ENCODE measurements at places on chromosomes 5 and 9.

DNA sequence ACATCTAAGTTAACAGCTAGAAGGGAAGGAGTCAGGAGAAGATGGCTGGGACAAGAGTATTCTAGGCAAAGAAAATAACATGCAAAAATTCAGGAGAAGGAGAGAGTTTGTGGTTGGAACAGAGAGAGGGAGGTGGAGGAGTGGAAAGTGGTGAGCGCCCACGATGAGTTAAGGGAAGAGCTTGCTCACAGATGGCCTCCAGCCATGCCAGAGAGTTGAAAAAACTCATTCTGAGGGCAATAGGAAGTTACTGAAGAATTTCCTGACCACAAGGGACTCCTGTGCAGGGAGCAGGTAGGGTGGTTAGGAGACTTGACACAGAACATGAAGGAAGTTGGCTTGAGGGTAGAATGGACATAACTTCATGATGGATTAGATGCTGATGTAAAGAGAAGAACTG, 159.7 kb downstream of the DOCK2 start:
- DNase-seq = no peak

- DNase-seq = no peak
Measured at GRCh38 chr9:22255337-22255736, 191.3 kb upstream of the DMRTA1 start.

DNA sequence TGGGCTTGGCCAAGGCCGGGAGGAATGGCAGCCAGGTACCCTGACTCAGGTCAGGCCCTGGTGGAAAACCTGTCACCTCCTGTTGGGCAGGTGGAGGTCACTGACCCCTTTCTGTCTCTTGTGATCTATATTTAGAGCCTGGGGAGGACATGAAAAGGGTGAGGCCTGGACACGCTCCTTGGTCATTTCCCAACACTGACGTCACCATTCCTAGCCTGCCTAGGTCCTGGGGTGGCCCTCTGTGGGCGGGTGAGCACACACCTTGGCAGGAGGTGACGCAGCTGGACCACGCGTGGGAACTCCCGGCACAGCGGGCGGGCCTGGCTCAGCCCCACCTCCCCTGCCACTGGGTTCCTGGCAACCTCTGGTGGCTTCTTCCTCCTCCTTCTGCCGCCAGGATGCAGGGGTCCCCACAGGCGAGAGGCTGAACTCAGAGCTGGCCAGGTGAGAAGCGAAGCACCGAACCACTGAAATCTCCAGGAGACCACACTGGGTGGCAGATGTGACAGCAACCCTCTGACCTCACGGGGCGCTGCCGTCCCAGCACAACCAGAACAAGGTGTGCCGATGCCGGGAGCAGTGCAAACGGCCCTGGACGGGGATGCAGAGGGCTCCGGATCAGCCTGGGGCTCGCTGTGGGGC, 6.4 kb upstream of the RALGDS start:
- no peak for DNase-seq

- DNase-seq = no peak
Measured at GRCh38 chr9:71620331-71620730, 148.0 kb downstream of the CEMIP2 start.

DNA sequence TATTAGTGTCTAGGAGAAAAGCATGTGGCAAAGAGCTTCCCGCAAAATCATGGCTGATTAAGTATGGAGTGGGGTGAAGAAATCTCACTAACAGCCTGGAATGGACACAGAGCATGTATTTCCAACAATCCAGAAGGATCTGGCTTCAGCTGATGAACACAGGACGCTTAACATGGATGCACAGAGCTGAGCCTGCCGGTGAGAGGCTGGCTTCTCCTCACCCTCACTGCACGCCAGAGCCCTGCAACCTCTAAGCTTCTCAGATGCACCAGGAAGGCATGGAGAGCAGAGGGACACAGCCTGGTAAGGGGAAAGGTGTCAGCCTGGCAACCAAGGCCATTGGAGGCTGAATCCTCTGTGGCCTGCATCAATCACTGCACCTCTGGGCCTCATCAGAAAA, 298.5 kb downstream of the TRIM32 start:
- DNase-seq = no peak

- no peak for DNase-seq
Measured at GRCh38 chr5:33381243-33381642, 59.5 kb upstream of the TARS1 start.

DNA sequence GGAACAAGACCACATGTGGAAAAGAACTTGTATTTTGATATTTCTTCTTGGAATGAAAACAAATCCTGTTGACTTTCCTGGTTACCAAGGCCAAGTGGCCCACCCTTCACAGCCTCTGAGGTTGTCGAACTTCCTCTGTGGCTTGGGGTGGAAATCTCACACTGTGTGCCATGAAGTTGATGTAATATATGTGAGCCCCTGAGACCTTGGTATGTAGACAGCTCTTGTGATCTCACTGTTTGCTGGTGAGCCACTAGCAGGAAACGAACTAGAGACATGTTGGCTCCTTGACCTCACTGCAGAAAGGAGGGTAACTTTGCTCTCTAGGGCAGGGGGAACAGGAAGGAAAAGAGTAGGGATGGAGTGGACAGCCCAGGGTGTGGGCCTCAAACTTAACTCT, 159.4 kb downstream of the ARHGAP26 start:
- no peak for DNase-seq

GRCh38 chr9:114930056-114930812, at the start of gene TNFSF8:
TNFSF8 (minus strand) TSS chr9:114930591; CDS start chr9:114930303, 288 bp downstream.
- DNase-seq = no peak

DNA sequence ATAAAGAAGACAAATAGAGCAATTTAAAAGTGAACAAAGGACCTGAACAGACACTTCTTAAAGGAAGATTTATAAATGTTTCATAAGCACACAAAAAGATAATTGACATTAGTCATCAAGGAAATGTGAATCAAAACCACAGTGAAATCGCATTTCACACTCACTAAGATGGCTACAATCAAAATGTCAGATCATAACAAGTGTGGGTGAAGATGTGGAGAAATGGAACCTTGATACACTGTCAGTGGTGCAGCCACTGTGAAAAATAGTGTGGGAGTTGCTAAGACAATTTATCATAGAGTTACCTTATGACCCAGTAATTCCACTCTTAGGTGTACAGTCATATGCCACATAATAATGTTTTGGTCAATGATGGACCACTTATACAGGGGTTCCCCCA, 54.5 kb upstream of the HTR4 start:
- no peak for DNase-seq

DNA sequence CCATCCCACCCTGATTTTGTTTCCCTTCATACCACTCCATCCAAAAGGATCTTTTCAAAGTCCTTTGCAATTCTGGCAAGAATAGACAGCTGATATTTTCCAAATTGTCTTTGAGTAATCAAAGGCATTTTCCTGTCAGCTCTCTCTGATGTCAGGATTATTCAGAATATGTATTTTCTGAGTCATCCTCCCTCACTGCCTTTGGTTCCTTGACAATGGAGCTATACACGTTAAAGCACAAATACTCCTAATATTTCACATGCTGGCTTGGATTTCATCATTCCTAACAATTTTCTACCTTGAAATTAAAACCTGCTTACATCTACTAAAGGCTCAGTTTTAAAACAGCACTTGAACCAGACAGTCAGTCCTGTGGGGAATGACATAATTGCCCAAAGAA, 379.4 kb downstream of the GADD45G start:
- DNase-seq = peak; percentile 80

DNA sequence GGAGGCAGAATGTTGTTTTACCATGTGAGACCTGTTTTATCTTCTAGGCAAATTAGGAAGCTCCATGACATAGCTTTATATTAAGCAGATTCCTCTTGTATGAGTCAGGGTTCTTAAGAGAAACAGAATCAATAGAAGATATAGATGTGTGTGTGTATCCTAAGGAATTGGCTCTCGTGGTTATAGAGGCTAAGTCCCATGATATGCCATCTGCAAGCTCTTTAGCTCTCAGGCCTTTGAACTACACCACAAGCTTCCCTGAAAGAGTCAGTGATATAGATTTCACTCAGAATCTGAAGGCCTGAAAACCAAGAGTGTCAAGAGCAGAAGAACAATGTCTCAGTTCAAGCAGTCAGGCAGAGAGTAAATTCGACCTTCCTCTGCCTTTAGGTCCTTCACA, 365.8 kb upstream of the ZNF608 start:
- DNase-seq = peak; percentile 78

GRCh38 chr9:74521009-74521408, 23.9 kb downstream of the RORB start:
- DNase-seq = peak; percentile 1

- DNase-seq = no peak
Measured at GRCh38 chr9:6086006-6086655, 70.7 kb upstream of the RANBP6 start.

- DNase-seq = no peak
Measured at GRCh38 chr5:82313016-82313415, 34.9 kb upstream of the RPS23 start.

GRCh38 chr9:4861736-4862451, 69.2 kb downstream of the RCL1 start:
- no peak for DNase-seq

DNA sequence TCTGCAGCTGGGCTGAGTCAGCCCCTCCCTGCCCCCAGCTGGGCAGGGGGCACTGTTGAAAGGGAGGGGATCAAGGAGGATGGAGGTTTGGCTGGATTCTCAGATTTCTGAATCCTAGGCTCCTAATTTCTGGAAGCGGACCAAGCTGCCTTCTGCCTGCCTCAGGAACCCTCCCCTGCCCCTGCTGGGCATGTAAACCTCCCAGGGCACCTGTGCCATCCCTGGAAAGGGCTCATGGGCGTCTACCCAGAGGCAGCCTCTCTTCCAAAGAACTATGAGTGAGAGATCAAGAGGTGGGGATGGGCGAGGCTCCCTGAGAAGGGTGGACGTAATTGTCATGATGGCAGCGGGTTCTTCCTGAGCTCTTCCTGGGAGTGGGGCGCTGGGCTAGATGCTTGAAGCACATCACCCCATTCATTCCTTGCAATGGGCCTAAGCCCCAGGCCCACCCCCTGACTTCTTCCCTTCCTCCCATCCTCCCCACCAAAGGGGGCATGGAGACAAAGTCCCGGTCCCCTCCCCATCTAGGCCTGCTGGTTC, 21.6 kb downstream of the CSF1R start:
- no peak for DNase-seq

- DNase-seq = peak; percentile 30
Measured at GRCh38 chr5:116480894-116481510, 93.6 kb downstream of the SEMA6A start.

- DNase-seq = no peak
Measured at GRCh38 chr5:169758886-169759285, 121.8 kb downstream of the DOCK2 start.

DNA sequence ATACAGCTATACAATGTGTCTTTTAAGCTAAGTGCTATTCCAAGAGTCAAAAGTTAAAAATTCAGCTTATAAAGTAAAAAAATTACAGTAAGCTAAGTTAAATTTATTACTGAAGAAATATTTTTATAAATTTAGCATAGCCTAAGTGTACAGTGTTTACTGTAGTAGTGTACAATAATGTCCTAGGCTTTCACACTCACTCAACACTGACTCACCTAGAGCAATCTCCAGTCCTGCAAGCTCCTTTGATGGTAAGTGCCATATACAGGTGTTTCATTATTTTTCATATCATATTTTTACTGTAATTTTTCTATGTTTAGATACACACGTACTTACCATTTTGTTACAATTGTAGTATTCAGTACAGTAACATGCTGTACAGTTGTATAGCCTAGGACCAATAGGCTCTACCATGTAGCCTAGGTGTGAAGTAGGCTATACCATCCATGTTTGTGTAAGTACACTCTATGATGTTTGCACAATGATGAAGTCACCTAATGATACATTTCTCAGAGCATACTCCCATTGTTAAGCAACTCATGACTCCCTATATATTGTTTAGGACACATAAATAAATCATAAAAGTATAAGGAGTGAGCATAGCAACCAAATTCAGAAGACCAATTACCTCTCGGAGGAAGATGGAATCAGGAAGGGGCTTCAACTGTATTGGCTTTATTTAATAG, 165.1 kb upstream of the SLC30A5 start:
- no peak for DNase-seq

GRCh38 chr9:69746859-69747560, 12.8 kb downstream of the PTAR1 start:
- DNase-seq = no peak

DNA sequence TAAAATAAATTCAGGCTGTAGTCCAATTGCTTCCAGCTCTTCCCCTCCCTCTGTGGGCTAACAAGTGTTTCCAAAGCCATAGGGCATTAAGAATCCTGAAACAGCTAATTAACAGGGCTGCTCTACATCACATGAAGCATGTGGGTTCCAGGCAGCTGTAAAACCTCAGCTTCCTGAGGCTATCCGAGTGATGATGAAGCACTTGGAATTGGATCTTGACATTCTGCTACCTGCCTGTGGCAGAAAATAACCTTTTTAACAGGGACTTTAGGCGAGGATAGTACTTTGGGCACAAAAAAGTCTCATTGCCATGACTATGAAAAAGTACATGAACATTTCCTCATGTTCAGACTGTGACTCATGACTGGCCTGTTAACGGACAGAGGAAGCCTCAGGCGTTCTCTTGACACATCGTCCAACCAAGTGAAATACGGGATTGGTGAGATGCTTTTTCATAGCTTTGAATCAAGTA, 107.2 kb downstream of the PDE4D start:
- DNase-seq = peak; percentile 90

- DNase-seq = no peak
Measured at GRCh38 chr5:149969181-149969930, 8.8 kb downstream of the SLC26A2 start.

GRCh38 chr5:151474799-151475198, 27.4 kb downstream of the SLC36A1 start:
- DNase-seq = no peak

DNA sequence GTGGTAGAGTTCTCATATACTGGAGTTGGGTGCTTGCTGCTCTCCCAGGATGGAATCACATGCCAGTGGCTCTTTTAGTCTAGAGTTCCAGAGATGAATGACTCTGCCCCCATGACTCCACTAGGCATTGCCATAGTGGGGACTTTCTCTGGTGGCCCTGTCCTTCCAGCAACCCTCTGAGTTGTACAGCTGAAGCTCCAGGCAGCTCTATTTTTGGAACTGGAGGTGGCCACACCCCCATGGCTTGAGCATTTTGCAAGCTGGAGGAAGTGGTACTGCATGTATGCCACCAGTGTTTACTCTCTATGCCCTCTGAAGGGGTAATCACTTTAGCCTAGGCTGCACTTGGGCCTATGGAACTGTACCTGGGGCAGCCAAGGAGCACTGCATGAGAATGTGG, 112.6 kb downstream of the RANBP17 start:
- DNase-seq = no peak

DNA sequence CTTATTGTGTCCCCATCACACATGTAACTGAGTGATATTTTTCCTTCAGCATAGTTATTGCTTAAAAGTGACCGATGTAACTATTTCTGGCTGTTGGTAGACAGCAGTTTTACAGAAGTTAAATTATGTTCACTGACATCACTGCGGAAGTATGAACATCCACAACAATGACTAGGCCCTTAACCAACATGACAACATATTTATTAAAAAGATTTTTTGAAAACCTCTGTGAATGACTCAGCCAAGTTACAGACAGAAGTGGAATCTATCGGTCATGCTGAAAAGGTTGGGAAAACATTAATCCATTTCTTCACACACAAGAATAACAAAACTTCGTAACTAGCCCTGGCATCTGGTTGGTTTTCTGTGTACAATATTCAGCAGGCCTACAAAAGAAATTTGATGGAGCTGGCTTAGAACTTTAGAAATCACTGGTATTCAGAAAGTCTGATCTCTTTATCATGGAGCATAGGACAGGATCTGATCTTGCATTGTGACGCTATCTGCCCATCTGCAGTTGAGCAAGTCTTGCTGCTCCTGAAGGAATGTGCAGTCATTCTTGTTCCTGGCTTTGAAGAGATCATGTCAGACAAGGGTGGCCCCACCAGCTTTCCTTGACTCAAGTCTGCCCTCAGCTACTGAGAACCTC, 6.5 kb downstream of the GLIS3 start:
- DNase-seq = peak; percentile 97

GRCh38 chr9:127361561-127361960, 35.4 kb upstream of the SLC2A8 start:
- DNase-seq = no peak
